H7 (cell line): ENCODE measurements at places on chromosomes 3 and 15.

GRCh38 chr3:190101320-190102011 lies 19.2 kb downstream of the P3H2 start:
- no peak for DNase-seq

DNA sequence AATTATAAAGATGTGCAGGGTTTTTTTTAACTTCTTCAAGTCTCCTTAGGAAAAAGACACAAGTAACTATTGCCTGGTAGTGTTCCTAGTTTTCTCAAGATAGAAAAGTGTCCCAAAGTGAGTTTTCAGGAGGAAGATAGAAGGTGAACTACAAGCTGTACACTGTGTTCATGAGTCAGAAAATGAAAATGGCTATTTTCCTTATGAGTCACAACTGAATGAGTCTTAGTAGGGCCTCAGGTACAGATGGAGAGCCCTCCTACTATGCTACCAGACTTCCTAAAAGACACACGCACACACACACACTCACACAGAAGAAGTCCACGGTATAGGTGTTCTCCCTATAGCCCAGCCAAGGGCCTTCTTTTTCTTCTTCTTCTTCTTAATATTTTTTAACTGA lies 3.1 kb downstream of the MYO1E start:
- DNase-seq: no peak

DNA sequence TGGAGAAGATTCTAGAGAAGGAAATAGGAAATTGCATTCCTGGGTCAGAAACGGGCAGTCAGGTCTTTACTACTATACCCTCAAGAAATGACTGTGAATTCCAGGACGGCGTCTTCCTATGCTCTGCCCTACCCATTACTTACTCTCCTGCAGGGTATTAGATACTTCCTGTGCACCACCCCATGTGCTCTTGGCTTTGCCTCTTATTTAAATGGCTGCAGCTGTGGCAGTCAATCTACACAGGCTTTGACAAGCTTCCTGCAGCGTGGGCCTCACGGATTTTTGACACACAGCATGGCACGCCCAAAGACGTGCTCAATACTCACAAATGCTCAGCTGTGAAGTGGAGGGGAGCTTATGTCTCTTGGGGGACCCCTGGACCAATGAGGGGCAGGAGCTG lies 206.1 kb downstream of the SV2B start:
- no peak for DNase-seq

GRCh38 chr3:190973771-190974170 lies 111.3 kb upstream of the GMNC start:
- no peak for DNase-seq

DNA sequence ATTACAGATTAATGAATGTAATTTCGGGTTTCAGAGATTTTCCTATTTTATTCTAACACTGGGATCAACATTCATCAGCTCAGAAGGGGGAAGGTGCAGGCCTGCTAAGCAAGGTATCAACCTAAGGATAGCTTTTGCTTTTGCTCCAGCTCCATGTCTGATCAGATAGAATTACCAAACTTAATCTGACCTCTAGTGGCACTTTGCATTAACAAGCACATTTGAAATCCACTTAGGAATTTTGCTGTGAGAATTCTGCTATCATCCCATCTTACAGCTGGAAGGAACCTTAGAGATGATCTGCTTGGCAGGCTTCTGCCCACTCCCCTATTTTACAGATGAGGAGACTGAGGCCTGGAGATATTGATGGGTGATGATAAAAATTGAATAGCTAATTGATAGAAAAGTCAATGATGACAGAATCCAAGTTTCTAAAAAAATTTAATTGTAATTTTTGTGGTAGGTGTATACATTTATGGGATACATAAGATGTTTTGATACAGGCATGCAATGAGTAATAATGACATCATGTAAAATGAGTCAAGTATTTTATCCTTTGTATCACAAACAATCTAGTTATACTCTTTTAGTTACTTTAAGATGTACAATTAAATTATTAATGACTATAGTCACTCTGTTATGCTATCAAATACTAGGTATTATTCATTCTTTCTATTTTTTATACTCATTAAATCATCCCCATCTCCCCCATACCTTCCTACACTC lies 209.2 kb upstream of the ZPLD1 start:
- peak; percentile 29 for DNase-seq

- DNase-seq: no peak
Measured at GRCh38 chr3:74603292-74603691, 11.2 kb downstream of the CNTN3 start.

GRCh38 chr3:112321867-112322652 lies 10.9 kb upstream of the CD200 start:
- DNase-seq: no peak

DNA sequence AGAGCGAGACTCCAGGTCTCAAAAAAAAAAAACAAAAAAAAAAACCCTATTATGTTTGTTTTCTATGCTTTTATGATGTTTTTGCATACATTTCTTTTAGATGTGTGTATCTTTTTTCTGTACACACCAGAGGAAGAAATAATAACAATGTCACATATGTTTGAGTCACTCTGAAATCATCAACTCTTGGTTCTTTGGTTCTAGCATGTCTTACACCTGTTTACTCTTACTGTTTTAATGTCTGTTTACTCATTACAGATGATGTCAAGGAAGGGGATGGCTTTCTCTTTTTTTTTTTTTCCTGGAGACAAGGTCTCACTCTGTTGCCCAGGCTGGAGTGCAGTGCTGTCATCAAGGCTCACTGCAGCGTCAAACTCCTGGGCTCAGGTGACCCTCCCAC lies 24.1 kb downstream of the RHOA start:
- DNase-seq: no peak

DNA sequence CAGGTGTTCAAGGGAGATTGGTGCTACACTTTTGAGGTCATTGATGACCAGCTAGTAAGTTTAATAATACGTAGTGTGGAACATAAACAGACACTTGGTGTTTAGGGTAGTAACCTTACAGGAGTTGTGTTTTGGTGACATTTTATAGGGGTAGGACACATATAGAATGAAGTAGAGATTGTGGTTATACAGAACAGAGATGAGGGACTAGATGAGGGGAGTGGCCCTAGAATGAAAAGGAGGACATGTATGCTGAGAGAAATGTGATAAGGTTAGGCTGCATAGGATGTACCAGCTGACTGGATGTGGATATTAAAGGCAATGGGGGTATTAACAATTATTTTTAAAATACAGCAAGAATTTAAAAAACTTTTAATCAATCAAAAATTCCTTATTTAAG lies 8.0 kb downstream of the MBNL1 start:
- DNase-seq: no peak

GRCh38 chr3:163422671-163423070 lies 1655.6 kb downstream of the SI start:
- DNase-seq: no peak

DNA sequence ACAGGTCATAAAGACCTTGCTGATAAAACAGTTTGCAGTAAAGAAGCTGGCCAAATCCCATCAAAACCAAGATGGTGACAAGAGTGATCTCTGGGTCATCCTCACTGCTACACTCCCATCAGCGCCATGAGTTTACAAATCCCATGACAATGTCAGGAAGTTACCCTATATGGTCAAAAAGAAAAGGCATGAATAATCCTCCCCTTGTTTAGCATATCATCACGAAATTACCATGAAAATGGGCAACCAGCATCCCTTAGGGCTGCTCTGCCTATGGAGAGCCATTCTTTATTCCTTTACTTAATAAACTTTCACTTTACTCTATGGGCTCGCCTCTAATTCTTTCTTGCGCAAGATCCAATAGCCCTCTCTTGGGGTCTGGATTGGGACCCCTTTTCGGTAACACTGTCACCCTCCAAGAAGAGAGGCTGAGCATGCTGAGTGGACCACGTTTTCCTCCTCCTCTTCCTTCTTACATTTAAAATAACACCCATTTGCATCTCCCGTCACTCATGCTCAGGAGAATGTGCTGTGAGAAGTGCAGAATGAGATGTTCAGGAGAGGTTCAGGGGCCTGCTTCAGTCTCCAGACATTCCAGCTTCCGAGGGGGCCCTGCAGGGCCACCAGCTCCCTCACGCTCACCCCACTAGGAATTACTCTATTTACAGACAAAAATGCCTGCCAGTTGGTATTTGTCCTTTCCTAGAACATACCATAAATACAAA lies 47.3 kb downstream of the NSMCE3 start:
- DNase-seq: no peak

GRCh38 chr15:64870353-64870752 lies 28.6 kb downstream of the PLEKHO2 start:
- DNase-seq: no peak
